ENCODE measurements at places on chromosomes 11 and 22.

DNA sequence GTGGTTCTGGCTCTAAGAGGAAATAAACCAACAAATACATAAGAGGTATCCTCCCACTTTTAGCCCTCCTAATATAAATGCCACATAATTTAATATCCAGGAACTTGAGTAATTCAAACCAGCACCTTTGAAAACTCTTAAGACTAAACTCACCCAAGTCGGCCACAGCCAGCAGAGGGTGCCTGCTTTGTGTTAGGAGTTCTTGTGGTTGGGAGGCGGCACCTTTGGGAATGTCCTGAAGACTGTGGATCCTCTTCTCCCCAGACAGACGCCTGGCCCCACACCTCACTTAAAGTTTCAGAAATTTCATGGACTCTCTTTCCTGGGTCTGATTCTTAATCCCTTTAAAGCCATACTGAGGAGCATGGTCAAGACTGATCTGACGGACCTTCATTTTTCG is 169.0 kb downstream of the TBC1D22A start:
- no peak for DNase-seq

DNA sequence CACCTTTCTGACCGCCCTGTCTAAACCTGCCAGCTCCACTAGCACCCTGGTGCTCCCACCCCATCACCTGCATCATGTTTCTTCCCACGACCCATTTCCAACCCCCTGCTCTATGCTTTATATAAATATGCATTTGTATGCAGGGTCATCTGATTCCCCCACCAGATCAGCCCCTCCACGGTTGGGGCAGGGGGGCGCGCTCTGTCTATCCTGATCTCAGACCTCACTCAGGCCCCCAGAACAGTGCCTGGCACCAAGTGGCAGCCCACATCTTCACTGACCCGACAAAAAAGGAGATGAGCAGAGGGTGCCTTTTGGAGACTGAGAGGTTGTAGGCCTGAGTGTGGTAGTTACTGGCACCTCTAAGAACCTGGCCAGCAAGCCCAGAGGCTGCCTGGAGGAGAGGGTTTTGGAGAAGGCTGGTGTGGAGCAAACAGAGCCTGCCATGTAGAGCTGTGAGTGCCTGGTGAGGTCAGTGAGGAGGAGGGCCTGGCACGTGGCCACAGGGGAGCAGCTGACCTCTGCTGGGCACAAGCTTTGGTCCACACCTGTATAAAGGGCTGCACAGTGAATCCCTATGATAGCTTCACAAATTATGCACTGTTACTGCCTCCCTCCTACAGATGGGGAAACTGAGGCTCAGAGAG is 86.3 kb upstream of the RTL6 start:
- no peak for DNase-seq

- no peak for DNase-seq
Observed at GRCh38 chr11:37504060-37504611, 906.1 kb upstream of the RAG2 start.

- no peak for DNase-seq
Observed at GRCh38 chr11:64799256-64799622, 3.8 kb downstream of the MAP4K2 start.

- no peak for DNase-seq
Observed at GRCh38 chr11:69878927-69879728, 59.9 kb upstream of the FGF3 start.

DNA sequence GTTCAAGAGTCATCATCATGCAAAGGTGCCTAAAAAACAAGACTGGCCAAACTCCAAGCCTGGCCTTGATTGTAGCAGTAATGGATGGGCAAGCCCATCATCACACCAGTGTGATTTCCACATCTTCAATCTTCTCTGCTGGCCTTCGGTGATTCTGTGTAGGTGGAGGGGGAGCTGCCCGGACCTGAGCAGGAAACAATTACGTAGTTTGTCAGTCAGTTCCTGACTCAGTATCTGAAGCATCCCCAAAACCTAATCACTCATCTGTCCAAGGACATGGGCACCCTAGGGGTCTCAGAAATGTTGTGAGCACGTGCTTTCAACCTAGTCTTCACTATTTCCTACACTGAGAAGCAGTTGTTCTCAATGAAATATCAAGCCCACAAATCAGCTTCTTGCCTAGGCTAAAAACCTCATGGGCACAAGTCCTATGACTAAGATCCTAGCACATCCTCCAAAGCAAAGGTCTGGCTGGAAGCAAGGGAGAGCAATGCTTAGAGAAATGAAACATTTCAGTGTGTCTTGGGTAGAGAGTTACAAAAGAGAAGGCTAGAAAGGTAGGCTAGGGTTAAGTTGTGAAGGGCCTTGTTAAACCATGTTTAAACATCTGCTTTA is 24.6 kb downstream of the ATG16L2 start:
- DNase-seq: no peak

DNA sequence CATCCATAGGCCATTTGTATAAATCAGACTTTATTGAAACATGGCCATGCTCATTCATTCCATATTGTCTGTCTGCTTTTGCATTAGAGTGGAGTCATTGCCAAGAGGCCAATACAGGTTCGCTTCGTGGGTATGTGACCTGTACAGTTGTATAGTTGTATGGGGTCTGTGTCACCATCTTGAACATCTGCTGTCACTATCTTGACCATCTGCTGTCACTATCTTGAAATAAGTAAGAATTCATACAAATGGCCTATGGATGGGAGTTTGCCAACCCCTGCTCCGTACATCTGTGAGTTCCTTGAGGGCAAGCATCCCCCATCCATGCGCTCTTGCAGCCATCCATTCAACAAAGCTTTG is 44.4 kb upstream of the ANO1 start:
- no peak for DNase-seq

DNA sequence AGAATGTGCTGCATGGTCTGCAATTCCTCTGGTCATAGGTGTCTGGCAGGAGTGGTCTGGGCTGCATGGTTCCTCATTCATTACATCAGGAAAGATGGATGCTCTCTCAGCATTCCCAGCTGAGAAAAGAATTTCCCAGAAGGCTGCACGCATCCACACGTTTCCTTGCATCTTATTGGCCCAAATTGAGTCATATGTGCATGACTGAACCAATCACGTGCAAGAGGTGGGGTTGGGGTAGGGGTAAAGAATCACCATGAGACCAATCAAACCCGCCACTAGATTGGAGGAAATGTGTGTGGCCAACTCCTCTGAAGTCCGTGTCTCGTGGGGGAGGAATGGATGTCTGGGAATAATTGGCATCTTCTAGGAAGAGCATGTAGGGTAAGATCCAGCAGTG is 28.8 kb downstream of the TST start:
- no peak for DNase-seq

DNA sequence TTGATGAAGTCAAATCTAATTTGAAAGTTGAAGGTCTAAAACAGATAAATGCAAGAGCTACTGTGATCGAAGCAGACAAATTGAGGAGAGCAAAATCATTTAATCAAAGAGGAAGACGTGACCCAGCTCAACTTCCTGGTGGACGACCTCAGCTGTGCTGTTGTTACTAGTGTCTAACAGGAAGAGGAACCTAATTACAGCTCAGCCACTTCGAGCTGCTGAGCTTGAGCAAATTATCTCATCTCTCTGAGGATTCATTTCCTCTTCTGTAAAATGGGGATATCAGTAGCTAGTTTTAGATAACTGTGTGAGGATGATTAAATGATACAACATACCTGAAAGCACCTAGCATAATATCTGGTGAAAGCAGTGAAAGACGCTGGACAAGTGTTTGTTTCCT is 48.6 kb upstream of the OLFML1 start:
- DNase-seq: no peak

DNA sequence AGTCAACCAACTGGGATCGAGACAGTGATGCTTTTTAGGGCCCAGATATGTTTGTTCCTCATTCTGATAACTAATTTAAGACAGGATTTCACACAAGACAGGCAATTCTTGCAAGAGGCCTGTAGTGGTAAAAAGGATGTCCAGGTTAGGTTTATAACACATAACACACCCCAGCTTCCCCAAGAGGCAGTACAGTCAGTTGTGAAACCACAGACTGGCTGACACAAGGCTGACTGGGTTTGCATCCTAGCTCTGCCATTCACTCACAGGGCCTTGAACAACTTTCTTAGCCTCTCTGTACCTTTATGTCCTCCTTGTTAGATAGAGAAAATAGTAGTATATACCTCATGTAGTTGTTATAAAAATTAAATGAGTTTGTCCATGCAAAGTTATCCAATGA is 55.0 kb upstream of the PTH start:
- no peak for DNase-seq

GRCh38 chr22:40877488-40877887 is 15.6 kb upstream of the DNAJB7 start:
- DNase-seq: no peak

DNA sequence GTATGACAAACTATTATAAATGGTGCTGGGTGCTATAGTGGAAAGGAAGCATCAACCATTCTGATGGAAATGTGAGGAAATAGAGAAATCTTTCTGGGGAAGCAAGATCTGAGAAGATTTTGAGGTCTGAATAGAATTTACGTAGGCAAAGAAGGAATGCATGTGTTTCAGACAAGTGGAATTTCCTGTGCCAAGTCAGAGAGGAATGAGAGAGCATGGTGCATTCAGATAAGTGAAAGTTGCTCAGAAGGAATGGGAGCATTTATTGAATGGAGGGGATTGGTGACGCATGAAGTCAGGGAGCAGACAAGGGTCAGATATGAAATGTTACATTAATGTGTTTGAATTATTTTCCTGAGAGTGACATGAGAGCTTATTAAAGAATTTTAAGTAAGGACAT is 725.5 kb downstream of the METTL15 start:
- no peak for DNase-seq

GRCh38 chr11:62577046-62577714 is 3.5 kb upstream of the EEF1G start:
- DNase-seq: no peak

DNA sequence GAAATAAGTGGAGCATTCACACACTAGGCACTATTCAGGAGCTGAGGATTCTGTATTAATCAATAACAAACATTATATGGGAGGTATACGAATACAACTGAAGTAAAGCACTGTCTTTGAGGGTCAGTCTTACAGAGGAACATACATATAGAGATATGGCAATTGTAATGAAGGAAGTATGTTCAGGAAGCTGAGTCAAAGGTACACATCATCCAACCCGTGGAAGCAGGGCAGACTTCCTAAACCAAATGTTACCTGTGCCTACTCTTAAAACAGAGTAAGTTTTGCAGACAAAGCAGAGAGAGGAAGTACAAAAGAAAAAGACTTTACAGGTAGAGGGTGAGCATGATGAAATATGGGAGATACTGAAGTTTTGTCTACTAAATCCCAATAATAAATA is 481.2 kb upstream of the ARHGAP42 start:
- DNase-seq: no peak

GRCh38 chr11:46278387-46279125 is 1.1 kb downstream of the CREB3L1 start:
- DNase-seq: no peak

DNA sequence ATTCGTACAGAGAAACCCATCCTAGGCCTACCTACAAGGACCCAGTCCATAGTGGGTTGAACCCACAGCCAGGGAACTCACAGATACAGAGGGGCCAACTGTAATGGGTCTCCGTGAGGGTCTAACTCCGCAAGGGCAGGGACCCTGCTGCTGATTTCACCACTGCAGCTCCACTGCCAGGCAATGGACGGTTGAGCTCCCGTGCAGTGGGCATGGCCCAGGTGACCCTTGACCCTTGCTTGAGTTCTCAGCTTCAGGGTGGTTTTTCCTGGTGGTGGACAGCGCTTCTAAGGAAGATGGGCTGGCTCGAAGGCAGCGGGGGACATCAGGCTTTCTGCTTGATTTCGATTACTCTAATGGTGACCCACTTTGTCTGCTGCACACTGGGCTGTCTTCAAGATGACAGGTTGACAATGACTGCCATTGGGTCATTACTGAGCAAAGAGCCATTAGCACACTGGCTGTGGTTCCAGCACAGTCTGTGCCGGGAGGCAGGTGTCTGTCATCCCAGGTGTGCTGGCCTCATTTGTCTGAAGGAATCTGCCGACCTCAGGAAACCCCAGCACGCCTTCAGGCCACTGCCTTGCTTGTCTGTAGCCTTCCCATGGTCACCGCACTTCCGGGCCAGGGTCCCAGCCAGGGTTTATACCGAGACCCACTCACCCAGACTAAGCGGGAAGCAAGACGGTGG is 3.7 kb upstream of the GAL start:
- no peak for DNase-seq

DNA sequence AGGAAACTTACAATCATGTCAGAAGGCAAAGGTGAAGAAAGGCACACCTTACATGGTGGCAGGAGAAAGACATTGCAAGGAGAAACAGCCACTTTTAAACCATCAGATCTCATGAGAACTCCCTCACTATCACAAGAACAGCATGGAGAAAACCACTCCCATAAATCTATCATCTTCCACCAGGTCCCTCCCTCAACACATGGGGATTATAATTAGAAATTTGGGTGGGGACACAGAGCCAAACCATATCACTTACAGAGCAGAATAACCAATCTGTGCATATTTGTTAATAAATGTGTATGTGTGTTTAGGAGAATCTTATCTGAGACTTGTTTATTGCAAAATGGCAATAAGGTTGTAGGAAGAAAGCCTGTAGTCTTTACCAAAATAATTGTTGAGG is 205.2 kb upstream of the ANO3 start:
- no peak for DNase-seq

DNA sequence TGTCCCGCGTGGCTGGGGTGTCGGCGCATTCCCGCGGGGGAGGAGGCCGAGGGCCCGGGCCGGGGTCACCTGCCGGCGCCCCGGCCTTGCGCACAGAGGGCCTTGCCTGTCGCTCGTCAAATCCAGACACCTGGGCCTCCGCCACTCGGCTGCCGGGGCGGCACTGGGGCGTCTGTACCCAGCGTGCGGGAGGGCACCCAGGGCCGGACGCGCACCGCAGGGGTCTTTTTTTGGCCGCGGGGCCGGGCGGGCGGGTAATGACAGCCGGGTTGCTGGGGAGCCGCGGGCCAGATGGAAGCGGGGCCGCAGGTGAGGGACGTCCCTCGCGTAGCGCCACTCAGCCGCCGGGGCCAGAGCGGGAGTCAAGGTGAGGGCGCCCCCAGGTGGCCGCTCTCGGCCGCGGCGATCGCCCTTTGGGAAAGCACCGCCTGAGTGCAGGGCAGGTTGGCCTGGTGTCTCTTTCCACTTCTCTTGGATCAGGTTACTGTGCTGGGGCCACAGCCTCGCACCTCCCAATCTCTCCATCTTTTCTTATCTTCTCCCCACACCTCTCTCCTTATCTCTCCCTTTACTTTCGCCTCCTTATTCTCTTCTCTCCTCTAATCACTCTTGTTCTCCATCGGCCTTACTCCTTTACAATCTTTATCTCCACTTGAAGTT is 3.5 kb downstream of the PHLDB1 start:
- peak; percentile 31 for DNase-seq

DNA sequence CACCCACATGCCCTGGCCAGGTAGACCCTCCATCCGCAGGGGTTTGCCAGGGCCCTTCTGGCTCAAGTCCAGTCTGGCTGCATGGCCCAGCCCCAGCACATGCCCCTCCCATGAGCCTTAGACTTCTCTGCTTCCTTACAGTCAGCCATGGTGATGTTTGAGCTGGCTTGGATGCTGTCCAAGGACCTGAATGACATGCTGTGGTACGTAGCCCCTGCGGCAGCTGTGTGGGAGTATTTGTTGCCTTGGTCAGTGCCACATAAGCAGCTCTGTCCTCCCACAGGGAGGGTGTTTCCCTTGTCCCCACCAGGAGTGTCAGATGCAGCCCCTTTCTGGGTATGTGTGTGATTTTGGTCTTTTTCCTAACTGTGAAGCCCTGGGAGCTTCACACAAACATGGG is 17.5 kb downstream of the CDC45 start:
- DNase-seq: no peak
